Activated CD4-positive, alpha-beta T cell treated with anti-CD3 and anti-CD28 coated beads, Interleukin-2, amount 10 ng/mL, durations not matched to agents 7 days and 5 days (primary cell): ENCODE measurements at places on chromosomes 3 and 15.

- H3K4me1 ChIP-seq: no peaks in the 10 kb centered on the region
- no peak for DNase-seq
- no peak overlapping the region for H3K4me3 ChIP-seq
- no peaks in the 10 kb centered on the region for H3K27me3 ChIP-seq
Measured at GRCh38 chr3:12444582-12445471, 39.5 kb upstream of the TSEN2 start.

DNA sequence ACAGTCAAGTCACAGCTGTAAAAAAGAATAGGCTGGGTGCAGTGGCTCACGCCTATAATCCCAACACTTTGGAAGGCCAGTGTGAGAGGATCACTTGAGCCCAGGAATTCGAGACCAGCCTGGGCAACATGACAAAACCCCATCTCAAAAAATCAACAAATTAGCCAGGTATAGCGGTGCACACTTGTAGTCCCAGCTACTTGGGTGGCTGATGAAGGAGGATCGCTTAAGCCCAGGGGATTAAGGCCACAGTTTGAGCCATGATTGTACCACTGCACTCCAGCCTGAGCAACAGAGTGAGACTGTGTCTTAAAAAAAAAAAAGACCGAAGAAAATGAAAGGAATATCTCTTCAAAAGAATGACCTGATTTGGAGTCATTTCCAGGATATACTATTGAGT lies 6.6 kb downstream of the HERC1 start:
- peaks cover 14% of the 10 kb centered on the region for H3K36me3 ChIP-seq
- peak overlapping the region; percentile 8 for H3K4me3 ChIP-seq
- H3K27me3 ChIP-seq: no peaks in the 10 kb centered on the region

DNA sequence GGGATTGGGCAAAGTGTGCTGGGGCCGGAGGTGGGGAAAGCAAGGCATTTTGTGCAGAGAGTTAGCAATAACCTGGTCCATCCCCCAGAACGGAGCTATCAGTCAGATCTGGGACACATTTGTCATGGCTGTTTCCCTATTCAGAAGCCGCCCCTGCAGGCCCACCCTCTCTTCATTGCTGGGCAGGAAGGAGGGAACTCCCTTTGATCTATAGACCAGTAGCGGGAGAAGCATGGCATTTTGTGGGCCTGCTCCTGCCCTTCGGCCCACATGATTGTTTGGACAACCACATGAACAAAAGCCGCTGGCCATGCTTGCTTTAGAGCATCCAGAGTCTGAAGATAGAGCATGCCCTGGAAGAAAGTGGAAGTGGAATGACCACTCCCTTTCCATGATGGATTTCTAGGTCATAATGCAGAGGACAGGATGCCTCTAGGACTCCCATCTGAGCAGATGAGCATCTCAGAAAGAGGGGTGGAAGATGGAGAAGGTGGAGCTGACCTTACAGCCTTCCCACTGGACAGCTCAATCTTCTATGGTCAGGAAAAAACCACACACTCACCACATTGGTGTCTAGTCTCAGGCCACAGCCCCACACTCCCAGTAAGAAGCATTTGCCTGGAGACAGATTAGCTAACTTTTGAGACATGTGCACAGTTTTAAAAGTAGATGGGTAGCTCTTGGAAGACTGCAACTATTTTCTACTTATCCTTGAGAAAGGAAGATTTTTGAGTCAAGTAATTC lies 11.9 kb upstream of the LRTM1 start:
- DNase-seq: no peak
- H3K27me3 ChIP-seq: peaks cover 2% of the 10 kb centered on the region
- H3K4me1 ChIP-seq: no peaks in the 10 kb centered on the region
- H3K36me3 ChIP-seq: no peaks in the 10 kb centered on the region

- H3K4me3 ChIP-seq: no peak overlapping the region
- H3K27ac ChIP-seq: no peak overlapping the region
- H3K4me1 ChIP-seq: no peaks in the 10 kb centered on the region
- H3K36me3 ChIP-seq: peaks cover 46% of the 10 kb centered on the region
Measured at GRCh38 chr3:149871855-149872254, 58.8 kb downstream of the RNF13 start.

GRCh38 chr15:33600212-33600611 lies 289.4 kb downstream of the RYR3 start:
- H3K4me3 ChIP-seq: no peak overlapping the region
- H3K27ac ChIP-seq: no peak overlapping the region
- no peak for DNase-seq
- H3K27me3 ChIP-seq: no peaks in the 10 kb centered on the region

GRCh38 chr3:113268311-113268710 lies 57.0 kb downstream of the BOC start:
- no peaks in the 10 kb centered on the region for H3K36me3 ChIP-seq
- H3K27me3 ChIP-seq: peaks cover 5% of the 10 kb centered on the region
- H3K4me1 ChIP-seq: no peaks in the 10 kb centered on the region
- DNase-seq: no peak
- no peak overlapping the region for H3K27ac ChIP-seq

DNA sequence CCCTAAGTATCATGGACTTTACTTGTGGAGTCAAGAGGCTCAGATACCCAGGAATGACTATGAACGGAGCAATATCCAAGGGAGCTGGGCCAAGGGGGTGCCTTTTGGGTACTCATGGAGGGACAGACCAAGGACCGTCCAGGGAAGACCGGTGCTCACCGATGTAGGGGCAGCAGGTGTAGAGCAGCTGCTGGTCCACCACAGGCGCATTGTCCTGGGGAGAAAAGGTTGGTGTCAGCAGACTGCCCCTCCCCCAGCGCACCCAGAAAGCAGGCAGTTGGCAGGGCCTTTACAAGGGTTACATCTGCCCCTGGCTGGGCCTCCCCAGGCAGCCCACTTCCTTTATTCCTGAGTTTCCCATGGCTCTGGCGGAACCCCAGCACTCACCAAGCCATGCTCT lies 7.5 kb downstream of the CDAN1 start:
- peaks cover 6% of the 10 kb centered on the region for H3K4me1 ChIP-seq
- no peak overlapping the region for H3K27ac ChIP-seq
- H3K4me3 ChIP-seq: no peak overlapping the region
- DNase-seq: no peak
- H3K27me3 ChIP-seq: no peaks in the 10 kb centered on the region

GRCh38 chr3:165742351-165742750 lies 94.9 kb downstream of the BCHE start:
- no peaks in the 10 kb centered on the region for H3K27me3 ChIP-seq
- DNase-seq: no peak
- H3K27ac ChIP-seq: no peak overlapping the region
- no peaks in the 10 kb centered on the region for H3K36me3 ChIP-seq
- H3K4me1 ChIP-seq: no peaks in the 10 kb centered on the region
- no peak overlapping the region for H3K4me3 ChIP-seq
